ENCODE measurements at places on chromosomes 1 and 21.

- no peak overlapping the region for H3K27ac ChIP-seq
- H3K4me1 ChIP-seq, result no peaks in the 10 kb centered on the region
- H3K36me3 ChIP-seq, result no peaks in the 10 kb centered on the region
These were observed 294.1 kb upstream of the KAZN start for GRCh38 chr1:14304381-14304865.

DNA sequence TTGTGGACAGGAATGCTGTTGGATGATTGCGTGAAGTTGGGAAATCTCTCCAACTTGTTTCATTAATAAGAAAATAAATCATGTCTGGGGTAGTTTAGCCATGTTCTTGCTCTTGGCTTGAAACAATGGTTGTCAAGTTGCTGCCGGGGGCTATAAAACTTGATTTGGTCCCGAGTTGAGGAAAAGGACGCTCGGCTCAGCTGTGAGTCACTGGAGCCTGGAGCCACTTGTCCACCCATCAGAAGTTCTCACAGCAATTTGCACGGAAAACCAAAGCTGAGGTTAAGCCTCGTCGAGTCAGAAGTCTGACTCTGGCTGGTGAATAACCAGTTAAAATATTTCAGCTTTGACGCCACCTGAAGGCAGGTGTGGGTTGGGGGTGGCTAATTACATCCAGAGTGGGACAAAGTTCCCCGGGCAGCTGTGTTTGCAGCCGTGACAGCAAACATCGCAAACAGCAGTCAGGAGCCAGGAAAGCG, 19.7 kb upstream of the RIPK4 start:
- H3K27me3 ChIP-seq, result peaks cover 39% of the 10 kb centered on the region
- H3K4me3 ChIP-seq, result no peak overlapping the region
- H3K36me3 ChIP-seq, result no peaks in the 10 kb centered on the region

GRCh38 chr1:24108334-24109165, 3.4 kb downstream of the MYOM3 start:
- DNase-seq, result no peak
- H3K36me3 ChIP-seq, result no peaks in the 10 kb centered on the region
- H3K4me3 ChIP-seq, result no peak overlapping the region
- no peak overlapping the region for H3K27ac ChIP-seq
- peaks cover 44% of the 10 kb centered on the region for H3K27me3 ChIP-seq
- peaks cover 7% of the 10 kb centered on the region for H3K4me1 ChIP-seq

GRCh38 chr1:219882755-219883154, 45.6 kb downstream of the SLC30A10 start:
- H3K27me3 ChIP-seq, result no peaks in the 10 kb centered on the region
- H3K4me1 ChIP-seq, result no peaks in the 10 kb centered on the region
- no peaks in the 10 kb centered on the region for H3K36me3 ChIP-seq
- no peak overlapping the region for H3K4me3 ChIP-seq
- DNase-seq, result no peak

All from activated naive CD4-positive, alpha-beta T cell treated with anti-CD3 and anti-CD28 coated beads, Interleukin-2, amount 10 ng/mL, durations not matched to agents 7 days and 5 days (primary cell).